ENCODE measurements at places on chromosomes 7 and 10.

- no peak for DNase-seq
These were observed 63.2 kb upstream of the CAV2 start for GRCh38 chr7:116436305-116436826.

DNA sequence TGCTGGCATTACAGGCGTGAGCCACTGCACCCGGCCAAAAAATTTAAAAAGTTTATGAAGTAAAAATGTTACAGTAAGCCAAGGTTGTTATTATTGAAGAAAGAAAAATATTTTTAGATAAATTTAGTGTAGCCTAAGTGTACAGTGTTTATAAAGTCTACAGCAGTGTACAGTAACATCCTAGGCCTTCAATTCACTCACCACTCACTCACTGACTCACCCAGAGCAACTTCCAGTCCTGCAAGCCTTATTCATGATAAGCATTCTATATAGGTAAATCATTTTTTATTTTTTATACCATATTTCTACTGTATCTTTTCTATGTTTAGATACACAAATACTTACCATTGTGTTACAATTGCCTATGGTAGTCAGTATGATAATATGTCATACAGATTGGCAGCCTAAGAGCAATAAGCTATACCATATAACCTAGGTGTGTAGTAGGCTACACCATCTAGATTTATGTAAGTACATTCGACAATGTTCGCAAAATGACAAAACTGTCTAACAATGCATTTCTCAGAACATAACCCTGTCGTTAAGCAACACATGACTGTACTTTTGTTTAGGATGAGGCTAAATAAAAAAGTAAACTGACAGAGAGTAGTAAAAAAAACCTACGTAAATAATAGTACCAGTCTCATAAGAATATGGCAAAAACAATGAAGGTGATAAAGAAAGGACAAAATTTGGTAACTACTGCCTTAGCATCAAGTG lies 77.8 kb upstream of the FAM133B start:
- no peak for DNase-seq

DNA sequence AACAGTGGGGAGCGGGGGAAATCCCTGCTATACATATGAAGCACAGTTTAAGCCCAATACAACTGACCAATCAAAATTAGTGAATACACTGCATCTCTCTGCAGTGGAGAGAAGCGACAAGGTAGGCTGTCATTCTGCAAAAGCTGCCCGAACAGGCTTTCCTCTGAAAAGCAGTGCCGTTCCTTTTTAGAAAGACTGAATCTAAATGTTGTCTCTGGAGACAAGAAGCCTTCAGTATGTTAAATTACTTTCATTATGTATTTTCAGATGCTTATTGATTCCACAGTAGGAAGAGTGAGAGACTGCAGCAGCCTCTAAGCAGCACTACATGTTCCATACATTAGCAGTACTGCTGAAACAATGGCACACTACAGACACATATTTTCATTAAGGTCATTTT lies at the start of gene GPR22:
Gene GPR22, plus strand, starts transcription at position 129 of the 400 bp plus-strand sequence. CDS start 4,004 bp downstream, outside the sequence.
- DNase-seq: no peak

GRCh38 chr10:104835422-104835821 lies 194.3 kb downstream of the SORCS3 start:
- no peak for DNase-seq

GRCh38 chr7:2012044-2012900 lies 220.5 kb downstream of the MAD1L1 start:
- no peak for DNase-seq

DNA sequence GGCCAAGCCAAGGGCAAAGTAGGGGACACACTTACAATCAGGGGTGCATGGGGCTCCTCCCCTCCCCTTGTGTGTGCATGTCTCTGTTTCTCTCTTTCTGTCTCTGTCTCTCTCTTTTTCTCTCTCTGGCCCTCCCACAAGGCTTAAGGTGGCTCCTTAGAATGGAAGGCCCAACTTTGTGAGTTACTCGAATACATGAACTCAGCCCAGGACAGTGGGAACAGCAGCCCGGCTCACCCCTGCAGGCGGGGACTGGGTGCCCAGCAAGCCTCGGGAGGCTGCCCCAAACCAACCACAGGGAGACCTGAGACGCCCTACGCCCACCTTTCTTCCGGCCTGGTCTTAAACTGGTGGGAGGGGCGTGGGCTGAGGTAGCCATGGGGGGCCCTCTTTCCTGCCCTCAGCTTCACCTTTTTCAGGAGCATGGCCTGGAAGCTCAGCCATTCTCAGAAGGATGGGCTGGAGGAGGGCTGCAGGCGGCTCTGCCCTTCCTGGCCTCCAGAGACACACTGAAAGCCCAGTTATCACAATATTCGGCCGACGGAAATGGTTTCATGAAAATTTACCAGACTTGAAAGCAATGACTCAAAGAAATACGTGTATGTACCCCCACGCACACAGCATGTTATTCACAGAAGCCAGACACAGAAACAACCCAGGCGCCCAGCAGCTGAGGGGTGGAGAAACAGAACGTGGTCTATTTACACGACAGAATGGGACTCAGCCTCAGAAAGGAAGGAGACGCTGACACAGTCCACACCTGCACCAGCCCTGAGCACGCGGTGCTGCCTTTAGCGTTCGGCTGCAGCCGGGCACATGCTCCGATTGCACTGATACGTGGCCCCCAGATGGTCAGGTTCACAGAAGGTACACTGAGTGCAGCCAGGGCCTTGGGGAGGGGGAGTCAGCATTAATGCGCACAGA lies 229.5 kb downstream of the PTPRN2 start:
- no peak for DNase-seq

DNA sequence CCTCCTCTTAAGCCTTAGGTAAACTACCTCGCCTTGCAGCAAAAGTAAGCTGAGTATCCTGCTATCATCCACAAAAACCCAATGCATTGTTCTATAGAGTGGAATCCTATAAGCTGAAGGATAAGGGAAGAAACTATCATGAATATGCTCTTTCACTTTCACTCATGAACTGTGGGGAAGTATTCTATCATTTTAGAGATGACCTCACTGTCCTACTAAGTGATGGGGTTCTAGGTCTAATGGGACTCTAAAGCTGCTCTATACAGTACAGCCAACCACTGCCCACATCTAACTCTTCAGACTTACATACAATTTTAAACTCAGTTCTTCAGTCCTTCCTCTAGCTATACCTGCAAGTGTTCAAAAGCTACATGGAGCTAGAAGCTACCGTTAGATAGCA lies 16.2 kb downstream of the MKRN1 start:
- no peak for DNase-seq

DNA sequence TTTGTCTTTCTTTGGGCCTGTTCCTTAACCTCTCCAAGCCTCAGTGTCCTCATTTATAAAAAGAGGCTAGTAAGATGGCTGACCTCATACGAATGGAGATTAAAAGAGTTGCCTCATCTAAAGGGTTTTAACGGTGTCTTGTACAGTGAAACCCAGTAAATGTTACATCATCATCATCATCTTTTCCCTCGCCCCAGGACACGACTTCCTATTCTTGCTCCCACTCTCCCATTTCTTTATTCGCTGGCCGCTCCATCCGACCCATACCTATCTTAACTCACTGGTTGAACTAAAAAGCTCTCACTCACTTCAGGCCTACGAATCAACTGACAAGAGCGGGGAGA lies 554 bp downstream of the FRA10AC1 start:
- DNase-seq: no peak

DNA sequence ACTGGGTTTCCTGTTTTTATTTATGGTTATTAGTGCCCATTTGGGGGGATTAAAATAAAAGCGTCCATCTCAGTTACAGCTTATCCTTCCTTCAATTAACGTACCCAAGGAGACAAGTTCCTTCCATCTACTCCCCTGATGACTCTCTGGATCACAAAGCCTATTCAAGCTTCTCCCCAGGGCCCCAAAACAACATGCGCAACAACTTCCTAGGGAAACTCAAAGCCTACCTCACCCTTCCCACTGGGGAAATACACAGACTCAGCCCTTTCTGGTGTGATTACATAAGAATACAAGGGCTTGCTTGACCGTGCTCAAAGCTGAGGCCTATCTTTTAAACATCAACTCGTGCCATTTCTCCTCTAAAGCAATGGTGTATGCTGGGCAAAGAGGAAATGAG lies 112.4 kb downstream of the CDK6 start:
- no peak for DNase-seq

DNA sequence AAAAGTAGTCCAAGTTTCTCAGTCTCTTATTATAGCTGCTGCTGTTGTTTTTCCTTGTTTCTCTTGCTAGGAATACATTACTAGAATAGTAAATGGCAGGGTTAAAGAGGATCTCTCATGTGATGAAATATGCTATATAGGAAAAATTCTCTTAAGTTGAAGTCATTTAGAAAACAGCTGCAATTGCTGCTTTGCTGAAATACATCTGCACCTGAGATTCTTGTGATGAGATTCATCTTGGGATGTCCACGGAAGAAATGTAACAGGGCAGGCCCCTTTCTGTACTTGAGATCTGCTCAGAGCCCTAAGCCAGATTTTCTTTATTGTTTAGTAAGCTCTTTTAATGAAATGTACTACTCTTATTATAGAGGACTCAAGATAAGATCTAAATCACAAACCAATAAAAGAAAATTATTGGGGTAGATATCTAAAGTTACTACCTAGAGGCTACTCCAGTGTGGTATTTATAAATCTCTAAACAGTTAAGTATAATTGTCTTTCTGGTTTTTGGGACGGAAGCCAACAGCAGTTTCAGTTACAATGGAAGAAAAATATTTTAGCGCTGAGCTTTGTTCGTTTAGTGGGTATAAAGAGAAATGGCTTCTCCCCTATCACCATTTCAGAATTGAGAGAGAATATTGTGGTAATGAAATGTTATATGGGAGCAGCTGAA lies 701.5 kb downstream of the KCNMA1 start:
- DNase-seq: no peak

DNA sequence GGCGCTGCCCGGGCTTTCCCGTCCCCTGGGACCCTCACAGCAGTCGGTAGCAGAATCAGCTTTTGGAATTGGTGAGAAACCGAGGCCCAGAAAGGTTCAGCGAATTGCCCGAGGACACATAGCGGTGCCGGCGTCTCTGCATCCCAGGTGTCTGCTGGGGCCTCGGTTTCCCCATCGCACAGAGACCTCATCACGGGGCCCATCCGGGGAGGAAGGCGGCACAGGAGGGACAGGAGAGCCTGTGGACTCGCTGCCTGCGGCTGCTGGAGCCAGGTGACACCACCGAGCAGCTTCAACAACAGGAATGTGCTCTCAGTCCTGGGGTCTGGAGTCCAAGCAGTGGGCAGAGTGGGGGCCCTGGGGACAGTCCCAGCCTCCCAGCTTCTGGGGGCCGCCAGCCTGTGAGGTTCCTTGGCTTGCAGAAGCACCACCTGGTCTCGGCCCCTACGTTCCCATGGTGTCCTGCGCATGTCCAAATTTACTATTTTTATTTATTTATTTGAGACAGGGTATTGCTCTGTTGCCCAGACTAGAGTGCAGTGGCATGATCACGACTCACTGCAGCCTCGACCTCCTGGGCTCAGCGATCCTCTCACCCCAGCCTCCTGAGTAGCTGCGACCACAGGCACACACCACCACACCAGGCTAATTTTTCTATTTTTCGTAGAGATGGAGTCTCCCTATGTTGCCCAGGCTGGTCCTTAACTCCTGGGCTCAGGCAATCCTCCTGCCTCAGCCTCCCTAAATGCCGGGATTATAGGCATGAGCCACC lies 539 bp upstream of the COX19 start:
- DNase-seq: no peak

GRCh38 chr10:51937308-51938140 lies 238.1 kb upstream of the CSTF2T start:
- DNase-seq: no peak

- DNase-seq: no peak
These were observed 89.6 kb downstream of the EXOC6 start for GRCh38 chr10:92937876-92938275.

- no peak for DNase-seq
These were observed 517.3 kb downstream of the PTPRN2 start for GRCh38 chr7:158070222-158070920.

- DNase-seq: no peak
These were observed 3.3 kb downstream of the FRMPD2 start for GRCh38 chr10:48271047-48271730.

GRCh38 chr10:21497177-21497807 lies 28.2 kb downstream of the SKIDA1 start:
- DNase-seq: peak; percentile 47

DNA sequence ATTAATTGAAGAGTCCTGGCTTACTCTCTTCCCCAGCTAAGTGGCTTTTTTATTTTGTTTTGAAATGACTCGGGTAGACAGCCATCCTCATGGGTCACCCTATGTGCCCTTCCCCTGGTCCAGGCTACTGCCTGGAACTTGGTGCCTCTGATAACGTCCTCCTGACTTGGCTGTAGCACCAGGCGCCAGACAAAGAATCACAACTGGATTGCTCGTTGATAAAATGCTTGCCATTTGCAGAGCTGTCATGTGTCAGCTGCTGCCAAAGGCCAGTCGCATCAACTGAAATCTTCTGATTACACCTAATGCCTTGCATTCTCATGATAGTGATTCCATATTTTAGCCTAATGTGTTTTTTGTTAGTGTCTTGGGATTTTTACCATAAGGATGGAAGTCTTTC lies 27.4 kb upstream of the ABLIM1 start:
- no peak for DNase-seq

GRCh38 chr7:74526780-74527179 lies 73.1 kb downstream of the GTF2IRD1 start:
- DNase-seq: no peak

DNA sequence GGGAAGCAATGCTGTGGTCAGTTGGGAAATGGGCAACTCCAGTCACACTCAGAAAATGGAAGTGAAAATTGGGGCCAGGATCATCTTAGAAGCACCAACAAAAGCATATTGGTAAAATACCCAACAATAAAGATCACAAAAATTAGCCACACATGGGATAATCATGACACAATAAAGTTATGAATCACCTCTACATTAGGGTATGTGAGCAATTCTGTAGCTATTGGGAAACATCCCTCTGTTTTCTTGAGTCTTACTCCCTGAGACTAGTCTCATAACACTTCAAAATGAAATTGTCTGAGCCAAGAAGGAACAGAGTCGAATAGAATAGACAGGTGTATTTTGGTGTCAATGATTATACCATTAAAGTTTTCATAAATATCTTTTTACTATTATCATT lies 178.3 kb downstream of the DYNC1I1 start:
- DNase-seq: no peak

GRCh38 chr10:78584681-78585080 lies 484.1 kb upstream of the ZMIZ1 start:
- DNase-seq: no peak

GRCh38 chr10:92387289-92387940 lies 96.4 kb downstream of the MARCHF5 start:
- no peak for DNase-seq

DNA sequence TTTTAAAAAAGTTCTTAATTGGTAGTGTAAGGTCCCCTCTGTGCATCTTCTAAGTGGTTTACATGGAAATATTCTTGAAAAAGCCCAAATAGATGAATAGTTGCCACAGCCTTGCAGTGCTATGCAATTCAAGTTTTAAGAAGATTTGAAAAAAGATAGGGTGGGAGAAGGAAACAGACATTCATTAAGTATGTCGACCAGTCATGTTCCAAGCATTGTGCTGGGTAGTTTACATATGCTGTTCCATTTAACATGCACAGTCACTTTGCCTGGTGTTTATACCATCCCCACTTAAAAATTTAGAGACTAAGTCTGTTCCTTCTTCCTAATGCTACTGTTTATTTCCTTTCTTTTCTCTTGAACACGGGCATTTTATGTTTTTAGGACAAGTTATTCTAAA lies 28.1 kb upstream of the NAMPT start:
- DNase-seq: no peak
